ENCODE measurements at places on chromosomes 1 and 21.
A peak's percentile ranks its signal among the peaks of the same experiment; 100 is the strongest.

DNA sequence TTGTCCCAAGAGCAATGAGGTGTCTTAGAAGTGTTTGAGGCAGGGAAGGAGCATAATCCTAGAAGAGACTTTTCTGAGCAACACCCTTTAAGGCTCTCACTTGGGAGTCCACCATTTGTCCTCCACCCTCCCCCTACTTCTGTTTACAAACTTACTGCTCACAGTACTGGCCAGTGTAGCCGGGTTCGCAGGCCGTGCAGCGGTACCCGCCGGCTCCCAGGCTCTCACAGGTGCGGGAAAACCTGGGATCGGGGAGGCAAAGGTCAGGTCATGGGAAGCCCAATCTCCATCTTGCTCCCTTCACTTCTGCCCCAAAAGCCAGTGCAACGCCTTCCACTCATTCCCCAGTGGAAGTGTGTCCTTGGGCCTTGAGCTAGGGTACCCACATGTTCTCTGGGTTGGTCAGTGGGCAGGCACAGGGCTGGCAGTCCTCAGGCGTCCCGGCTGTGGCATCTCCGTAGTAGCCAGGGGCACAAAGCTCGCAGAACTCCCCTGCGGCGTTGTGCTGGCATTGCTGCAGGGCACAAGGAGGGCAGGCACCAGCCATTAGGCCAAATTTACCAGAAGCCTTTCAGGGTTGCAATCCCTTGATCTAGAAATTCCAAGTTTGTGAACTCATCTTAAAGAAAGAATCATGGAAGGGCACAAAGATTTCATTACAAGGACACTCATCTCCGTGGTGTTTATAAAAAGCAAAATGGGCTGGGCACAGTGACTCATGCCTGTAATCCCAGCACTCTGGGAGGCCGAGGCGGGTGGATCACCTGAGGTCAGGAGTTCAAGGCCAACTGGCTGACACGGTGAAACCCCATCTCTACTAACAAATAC is 49.8 kb downstream of the LDLRAD2 start:
- DNase-seq: no peak

DNA sequence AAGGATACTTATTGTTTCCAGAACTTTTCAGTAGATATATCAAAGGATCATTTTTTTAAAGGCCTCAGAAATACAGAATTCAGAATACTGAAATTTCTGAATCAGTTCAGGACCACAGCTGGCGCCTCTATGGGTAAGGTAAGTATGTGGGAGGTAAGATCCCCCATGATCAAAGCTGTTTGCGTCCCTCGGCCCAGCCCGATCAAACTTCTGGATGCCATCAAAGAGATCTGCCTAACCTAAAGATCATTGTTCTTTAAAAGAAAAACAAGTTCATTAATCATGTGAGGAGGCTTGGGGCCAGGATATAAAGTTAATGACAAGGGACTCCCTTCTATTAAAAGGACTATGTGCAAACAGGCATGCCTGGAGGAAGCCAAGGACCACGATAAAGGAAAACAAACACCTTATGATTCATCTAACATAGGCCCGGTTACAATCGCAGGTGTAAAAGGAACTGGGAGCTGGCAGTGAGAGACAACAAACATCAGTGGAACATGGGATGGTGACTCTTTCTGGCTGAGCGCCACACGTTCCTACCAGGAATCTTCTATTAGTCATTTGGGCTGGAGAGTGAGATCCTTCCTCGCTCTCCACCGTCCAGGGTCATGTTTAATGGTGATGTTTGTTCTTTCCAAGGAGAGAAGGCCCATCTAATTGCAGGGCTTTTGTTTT is 2.8 kb upstream of the BACE2 start:
- peak; percentile 25 for DNase-seq

DNA sequence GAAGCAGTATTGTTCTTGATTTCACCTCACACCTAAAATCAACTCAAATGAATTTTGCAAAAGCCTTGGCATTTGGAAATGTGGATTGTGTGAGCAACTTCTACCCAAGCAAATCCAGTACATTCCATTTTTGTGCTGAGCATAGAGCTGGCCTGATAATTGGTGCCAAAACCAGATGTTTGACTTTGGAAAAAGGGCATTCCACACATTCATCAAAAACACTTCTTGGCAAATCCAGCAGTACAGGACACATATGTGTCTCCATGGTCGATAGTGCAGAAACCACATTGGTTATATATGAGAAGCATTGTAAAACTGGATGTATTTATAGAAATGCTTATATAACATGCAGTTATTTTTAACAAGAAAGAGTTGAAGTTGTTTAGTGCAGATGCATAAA is 210.4 kb downstream of the KCNK2 start:
- DNase-seq: no peak

GRCh38 chr1:48744032-48744431 is 32.7 kb downstream of the BEND5 start:
- DNase-seq: peak; percentile 9

GRCh38 chr1:30893776-30894507 is 14.6 kb downstream of the SDC3 start:
- DNase-seq: no peak

DNA sequence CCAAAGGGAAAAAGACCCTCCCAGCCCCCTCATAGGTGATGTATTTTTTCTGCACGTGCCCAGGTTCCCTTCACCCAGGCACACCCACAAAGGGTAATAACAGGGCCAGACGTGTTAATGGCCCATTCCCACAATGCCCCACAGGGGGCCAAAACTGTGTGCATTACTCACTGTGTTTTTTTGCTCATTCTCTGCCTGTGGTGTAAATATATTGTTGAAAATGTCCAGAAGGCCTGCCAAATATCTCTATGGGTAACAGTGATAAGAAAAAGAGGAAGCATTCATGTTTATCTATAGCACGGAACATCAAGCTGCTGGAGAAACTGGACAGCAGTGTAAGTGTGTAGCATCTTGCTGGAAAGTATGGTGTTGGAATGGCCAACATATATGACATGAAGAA is 21.9 kb downstream of the RHEX start:
- peak; percentile 19 for DNase-seq

GRCh38 chr1:240426051-240426450 is 185.9 kb downstream of the GREM2 start:
- DNase-seq: no peak

- no peak for DNase-seq
Measured at GRCh38 chr21:35346697-35347096, 297.6 kb upstream of the RUNX1 start.

DNA sequence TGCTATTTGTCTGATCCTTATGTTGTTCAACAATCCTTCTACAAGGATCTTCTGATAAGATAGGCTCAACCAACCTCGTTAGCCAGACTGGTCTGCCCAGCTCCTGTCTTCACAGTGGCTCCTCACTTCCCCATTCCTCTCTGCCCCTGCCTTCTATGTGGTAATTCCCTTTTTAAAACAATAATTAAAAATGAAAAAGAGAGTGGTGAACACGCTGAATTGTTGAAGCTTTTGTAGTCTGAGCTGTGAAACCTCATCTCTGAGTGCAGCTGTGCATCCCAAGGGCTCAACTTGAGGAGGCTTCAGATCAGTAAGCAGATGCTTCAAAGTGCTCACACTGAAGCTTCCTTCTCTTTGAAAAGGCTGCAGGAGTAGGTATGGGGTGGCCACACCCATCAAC is 70.7 kb upstream of the JUN start:
- no peak for DNase-seq

DNA sequence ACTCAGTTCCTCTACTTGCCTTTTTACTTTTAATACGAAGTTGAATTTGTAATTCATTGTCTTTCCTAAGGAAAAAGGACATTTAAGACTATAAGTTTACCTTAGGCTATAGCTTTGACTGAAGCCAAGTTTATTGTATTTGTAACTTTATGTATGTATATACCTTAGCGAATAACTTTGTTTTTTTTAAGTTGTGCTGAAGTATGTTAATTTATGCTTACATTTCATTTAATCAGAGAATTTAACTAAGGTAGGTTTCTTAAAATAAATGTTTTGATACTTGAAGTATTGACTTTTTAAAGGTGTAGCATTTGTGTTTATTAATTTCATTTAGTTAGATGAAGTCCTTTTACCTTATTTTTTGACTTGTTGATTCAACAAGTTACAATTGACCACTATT is 55.2 kb upstream of the TPTE start:
- no peak for DNase-seq

DNA sequence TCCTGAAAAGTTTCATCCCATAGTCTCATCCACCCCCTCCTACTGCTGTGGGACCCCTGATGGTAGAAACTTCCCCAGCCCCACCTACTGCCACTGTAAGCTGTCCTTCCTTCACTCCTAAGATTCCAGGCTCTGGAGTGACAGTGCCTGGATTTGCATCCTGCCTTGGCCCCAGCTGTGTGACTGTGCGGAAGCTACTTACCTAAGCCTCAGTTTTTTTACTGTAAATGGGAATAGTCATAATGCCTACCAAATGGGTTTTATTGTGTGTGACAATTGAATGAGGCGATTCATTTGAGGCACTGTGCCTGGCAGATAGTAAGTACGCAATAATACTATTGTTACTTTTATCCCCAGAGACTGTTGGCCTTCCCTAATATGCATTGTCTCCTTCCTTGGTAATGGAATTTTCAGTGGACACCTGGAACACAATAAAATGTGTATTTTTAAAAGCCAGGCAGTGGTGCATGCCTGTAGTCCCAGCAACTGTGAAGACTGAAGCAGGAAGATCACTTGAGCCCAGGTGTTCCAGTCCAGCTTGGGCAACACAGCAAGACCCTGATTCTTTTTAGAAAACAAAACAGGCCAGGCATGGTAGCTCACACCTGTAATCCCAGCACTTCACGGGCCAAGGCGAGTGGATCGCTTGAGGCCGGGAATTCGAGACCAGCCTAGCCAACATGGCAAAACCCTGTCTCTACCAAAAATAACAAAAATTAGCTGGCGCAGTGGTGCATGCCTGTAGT is 55.0 kb upstream of the ZNF326 start:
- no peak for DNase-seq

DNA sequence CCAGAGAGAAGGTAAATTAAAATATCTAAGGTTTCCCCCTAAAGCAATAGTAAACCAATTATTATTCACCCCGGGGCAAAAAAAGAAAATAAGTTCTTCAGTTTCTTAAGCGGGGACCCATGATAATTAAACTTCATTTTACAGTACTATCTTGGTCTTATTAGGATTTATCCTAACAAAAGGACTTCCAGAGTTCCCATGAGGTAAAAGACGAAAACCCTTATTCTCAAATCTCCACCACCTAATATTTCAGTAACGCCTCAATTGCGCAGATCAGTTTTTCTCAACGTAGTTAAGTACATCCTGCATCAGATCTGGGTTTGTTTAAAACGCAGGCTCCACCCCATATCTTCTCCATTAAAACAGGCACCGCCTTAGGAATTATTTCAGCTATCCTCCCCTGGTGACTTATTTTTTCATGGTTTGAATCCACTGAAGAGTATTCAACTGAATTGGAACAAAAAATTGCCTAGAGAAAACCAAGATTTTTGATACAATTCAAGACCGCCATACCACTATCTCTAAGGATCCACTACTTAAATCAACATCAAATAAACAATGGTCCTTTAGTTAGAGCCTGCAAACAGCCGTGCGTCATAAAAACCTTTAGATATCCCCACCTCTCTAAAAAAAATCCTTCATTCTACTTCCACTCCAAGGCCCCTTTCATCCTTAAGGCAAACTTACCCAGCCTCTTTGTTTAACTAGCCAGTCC is 1.7 kb downstream of the MCL1 start:
- peak; percentile 25 for DNase-seq

DNA sequence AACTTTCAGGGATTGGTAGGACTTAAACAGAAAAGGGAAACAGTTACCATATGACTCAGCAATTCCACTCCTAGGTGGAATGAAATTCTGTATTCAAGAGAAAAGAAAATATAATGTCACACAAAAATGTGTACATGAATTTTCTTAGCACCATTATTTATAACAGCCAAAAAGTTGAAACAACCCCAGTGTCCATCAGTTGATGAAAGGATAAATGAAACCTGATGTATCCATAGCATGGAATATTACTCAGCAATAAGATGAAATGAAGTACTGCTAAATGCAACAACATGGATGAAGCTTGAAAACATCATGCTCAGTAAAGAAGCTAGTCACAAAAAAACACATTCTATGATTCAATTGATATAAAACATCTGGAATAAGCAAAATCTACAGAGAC is 15.5 kb downstream of the EEIG2 start:
- no peak for DNase-seq

GRCh38 chr1:218466341-218467010 is 121.3 kb downstream of the TGFB2 start:
- no peak for DNase-seq

DNA sequence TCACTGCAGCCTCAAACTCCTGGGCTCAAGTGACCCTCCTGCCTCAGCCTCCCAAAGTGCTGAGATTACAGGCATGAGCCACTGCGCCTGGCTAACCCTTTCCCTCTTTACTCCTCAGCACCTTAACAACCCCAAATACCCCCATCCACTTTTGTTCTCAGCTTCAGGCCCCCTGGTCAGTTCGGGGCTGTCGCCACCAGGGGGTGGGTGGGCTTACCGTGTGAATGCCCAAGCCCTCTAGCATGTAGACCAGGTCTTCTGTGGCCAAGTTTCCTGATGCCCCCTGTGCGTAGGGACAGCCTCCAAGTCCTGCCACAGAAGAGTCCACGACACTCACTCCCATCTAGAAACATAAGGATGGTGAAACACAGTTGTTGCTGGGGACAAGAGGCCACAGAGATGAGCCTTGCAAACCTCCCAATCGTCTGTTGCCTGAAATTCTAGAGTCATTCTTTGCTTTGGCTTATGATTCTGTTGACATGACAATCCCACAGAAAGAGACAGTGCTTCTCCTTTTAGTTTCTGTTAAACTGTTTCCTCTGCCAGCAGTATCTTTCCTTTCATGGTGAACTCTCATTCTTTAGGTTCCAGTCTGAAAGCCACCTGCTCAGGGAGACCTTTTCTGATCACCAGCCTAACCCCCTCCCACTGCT is 3.8 kb upstream of the GALE start:
- no peak for DNase-seq

DNA sequence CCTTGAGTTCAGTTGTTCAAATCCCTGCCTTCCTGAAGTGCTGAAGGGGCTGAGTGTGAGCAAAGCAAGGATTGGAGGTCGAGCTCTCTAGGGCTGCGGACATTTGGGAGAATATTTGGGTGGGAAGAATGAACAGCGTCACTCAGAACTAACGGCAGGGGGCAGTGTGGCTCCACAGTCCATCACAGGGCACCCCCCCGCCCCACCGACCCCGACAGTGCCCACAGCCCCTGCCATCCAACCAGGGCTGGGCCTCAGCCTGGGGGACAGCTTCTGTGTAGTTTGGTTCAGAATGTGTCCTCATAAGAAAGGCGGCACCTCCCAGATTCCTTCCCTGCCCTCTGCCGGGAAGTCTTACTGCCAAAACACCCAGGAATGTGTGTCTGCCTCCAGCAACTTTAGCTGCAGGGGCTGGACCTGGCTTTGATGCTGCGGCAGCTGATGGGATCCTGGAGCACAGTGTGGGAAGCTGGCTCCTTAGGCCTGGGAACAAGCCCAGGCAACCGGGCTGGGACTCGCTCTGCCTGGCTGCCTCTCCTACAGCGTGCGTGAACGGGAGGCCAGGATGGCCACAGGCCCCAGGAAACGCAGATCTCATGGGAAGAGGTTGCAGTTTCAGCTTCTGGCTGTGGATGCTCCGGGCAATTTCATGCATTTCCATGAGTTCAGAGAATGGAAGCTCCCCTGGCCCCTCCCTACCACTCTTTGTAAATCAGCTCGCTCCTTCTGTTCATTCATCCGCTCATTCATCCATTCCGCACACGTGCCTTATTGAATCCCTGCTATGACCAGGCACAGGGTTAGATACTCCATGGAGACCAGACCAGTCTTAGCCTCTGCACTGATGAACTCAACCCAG is 104.9 kb upstream of the TMPRSS2 start:
- DNase-seq: peak; percentile 18

GRCh38 chr1:152048416-152049009 is 11.7 kb upstream of the S100A11 start:
- DNase-seq: no peak

GRCh38 chr21:27397578-27397977 is 430.7 kb upstream of the ADAMTS5 start:
- no peak for DNase-seq

Data from NCI-H146 (cell line).